ENCODE measurements at places on chromosomes 12 and 14. TPM values are rescaled to one million over a fixed set of nuclear protein-coding genes. Genes with fewer than 3 reads are reported as not detected.
A peak's percentile ranks its signal among the peaks of the same experiment; 100 is the strongest.

DNA sequence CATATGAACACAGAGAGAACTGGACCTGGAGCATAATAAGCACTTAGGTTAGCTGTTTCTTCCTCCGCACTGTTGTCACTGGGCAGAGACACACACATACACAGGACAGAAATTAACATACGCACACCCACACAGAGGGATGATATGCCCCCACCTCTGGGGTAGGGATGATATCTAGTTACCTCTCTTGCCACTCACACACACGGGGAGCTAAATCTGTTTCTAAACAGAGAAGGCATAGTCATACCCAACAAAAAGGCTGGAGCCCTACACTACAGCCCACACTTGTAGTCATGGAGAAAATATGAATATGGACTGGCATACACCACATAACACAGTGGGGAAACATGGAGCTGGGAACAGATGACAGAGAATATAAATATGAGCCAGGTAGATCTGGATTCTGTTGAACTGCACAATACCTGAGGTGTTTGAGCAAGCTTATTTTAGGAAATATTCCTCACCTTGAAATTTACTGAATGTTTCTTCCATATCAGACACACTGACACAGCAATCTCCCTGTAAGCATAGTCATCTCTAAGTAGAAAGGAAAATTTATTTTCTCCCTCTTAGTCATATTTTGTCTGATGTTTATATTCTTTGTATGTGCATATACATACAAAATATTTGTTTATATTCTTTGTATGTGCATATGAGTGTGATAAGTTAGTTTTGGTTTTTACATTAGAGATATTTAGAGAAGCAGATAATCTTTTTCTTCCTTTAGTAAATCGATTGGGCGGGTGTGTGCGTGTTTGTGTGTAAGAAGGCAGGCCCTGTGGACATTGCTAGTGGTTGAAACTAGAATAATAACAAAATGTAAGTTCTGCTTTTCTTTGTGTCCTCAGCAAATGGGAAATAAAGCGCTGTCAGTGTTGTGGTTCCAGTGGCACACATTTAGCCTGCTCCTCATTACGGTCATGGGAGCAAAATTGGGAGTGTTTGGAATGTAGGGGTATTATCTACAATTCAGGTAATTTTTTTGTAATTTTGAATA, 20.9 kb upstream of the SCFD1 start:
- no peak for DNase-seq

- DNase-seq: no peak
Observed at GRCh38 chr12:120363274-120363855, 5.6 kb downstream of the MSI1 start.

DNA sequence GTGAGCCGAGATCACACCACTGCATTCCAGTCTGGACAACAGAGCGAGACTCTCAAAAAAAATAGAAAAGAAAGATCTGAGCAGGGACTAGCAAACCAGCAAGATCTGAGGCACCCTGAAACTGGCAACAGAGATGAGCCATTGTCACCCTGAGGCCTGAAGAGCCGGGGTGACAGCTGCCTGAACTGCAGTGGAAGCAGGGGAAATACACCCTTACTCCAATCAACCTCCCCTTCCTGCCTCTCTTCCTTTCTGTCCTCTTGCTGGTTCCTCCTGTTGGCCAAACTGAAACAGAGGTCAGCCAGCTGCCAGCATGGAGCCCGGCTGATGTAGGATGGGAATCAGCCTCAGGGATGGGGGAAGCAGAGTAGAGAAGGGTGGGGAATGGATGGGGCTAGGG, 192.0 kb downstream of the CHST11 start:
- DNase-seq: no peak

- DNase-seq: no peak
Observed at GRCh38 chr12:124230117-124230757, 64.7 kb upstream of the RFLNA start.

DNA sequence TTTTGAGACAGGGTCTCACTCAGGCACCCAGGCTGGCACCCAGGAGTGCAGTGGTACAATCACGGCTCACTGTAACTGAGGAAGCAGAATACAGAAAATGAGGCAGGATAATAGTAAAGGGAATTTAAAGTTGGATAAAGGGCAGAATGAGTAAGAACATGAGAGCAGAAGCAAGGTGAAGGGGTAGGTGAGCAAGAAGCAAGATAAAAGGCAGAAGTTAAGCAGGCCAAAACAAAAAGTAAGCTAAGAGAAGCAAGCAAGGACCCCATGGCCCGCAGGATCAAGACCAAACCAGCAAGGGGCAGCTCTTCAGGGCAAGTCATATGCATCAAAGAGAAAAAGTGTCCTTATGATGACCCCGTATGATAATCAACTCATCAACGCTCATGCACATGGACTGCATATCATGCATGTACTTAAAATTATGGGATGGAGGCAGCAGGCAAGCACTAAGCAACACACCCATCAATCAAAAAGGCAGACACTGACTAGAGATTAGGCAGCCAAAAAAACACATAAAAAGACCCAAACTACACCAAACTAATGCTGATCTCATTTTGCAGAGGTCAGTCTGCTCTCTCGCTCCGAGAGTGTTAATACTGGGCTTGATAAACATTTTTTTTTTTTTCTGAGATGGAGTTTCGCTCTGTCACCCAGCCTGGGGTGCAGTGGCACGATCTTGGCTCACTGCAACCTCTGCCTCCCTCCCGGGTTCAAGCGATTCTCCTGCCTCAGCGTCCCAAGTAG, 11.6 kb downstream of the TIMELESS start:
- DNase-seq: no peak

GRCh38 chr12:18967814-18968213, 161.7 kb upstream of the PLEKHA5 start:
- no peak for DNase-seq

GRCh38 chr12:5070090-5070489, 26.4 kb downstream of the KCNA5 start:
- DNase-seq: no peak

DNA sequence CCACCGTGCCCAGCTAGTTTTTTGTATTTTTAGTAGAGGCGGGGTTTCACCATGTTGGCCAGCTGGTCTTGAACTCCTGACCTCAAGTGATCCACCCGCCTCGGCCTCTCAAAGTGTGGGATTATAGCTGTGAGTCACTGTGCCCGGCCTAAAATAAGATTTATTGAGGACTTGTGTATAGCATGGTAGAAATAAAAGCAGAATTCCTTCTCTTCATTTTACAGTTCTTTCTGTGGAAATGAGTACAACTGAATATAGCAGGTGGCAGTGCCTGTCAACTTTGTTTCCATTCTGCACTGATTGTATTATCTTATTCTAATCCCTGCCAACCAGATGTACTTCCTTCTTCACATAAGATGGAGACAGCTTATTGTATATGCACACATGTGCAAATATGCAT, 41.0 kb downstream of the DIP2B start:
- no peak for DNase-seq

DNA sequence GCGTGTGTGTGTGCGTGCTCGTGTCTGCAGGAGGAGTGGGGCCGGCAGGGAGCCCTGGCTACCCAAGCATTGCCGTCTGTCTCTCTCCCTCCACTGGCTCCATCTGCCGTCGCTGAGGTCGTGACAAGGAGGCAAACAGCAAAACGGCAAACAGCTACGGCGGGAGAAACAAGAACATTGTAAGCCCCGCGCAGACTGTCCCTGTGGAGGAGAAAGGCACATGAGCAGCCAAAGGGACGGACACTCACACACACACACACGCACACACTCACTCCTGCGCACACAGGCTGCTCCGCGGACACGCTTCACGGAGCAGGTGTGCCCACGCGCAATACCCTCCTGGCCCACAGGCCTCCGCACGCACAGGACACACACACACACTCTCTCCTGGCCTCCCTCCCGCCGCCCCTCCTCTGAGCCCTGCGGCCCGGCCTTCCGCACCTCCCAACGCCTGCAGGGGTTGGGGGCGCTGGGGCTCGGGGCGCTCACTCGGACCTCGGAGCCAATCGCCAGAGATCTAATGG, 905 bp downstream of the CISTR start:
- no peak for DNase-seq

GRCh38 chr14:50210074-50210473, 21.3 kb downstream of the SOS2 start:
- DNase-seq: no peak

DNA sequence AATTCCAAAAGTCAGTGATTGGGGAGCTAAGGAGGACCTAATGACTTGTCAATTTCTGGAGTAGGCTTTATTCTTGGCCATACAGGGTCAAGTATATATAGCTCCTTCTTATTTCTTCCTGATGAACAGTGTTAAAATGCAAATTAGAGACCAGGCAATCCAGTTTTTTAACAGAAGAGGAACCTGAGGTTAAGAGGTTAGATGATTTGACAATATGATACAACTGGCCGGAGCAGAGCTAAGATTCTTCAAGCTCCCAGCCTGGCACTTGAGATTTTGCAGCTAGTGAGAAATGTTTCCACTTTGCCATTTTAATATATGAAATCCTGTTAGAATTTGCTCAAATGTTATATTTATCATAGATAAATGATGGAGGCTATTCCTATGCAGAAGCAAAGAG, 204.0 kb downstream of the SSPN start:
- DNase-seq: no peak

- peak; percentile 78 for DNase-seq
Observed at GRCh38 chr12:106586803-106587684, 4.2 kb downstream of the RFX4 start.

DNA sequence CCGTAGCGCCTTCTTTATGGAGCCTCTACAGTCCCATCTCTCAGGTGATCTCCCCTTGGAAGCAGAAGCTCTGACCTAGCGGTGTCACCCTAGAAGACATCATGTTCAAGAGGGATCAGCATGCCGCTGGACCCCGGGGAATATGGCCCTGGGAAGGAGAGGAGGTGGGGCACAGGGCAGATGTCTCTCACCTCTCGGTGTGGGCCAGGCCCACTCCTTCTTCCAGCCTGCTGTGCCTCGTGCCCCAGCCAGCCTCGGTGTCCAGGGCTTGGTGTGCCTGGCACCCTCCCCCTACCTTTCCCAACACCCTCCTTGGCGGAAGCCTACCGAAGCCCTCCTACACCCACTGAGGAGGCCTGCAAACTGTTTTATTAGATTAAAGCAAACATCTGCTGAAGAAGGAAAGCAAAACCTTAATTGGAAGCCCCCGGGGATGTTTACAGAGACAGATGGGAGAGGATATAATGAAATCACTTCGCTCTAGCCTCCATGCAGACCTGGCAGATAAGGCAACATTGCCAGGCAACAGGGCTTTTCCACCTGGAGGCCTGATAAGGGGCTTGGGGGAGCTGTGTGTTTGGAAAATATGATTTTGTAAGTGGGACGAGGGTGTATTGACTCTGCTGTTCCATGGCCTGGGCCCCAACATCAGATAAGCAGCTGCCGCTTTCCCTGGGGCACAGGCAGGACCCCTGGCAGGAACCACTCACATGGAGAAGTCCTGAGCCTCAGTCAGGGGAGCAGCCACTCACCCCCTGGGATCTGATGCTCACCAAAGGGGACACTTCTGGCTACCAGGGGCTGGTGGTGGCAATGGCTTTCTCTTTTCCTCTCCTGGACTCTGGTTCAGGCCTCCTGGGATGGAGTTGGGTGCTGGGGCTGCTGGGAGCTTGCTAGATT, 5.7 kb upstream of the CHGA start:
- no peak for DNase-seq

DNA sequence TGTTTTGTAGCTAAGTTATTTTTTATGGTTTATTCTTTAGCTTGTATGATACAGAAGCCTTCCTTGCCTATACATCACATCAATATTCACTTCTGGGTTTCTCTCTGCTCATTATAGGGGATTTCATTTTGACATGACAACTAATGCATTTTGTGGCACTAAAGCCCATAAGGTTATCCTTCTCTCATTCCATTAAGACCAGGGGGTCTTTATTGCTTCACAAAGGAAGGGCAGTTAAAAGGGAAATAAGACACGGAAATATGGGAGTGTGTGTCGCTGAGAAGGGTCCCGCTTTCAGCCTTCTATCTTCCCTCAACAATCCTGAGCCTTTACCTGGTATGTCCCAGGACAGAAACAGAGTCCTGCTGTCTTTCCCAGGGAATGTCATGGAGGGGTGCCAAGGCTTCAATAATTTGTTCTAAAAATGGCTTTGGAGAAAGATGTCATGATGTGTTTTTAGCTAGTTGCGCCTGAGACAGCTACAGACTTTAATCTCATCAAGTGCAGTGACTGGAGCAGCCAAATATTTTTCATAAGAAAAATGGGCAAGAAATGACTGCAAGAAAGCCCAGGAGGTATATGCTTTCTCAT, 1145.4 kb upstream of the TMEM132C start:
- DNase-seq: no peak

DNA sequence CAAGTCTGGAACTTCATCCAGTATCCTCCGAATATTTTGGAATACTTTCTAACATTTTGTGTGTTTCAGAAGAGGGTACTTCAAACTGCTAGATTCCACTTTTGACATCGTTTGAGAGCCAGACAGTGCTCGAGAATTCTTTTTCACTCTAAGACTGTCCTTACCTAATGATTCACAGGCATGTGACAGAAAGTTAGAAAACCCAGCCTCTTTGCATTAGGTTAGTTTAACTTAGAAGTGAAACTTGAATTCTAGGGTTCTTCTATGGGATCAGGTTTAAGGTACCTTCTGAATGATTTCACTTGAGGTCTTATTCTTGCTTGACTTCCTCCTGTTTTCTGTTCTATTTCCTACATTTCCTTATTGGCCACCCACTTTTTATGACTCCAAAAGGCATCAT, 431.8 kb downstream of the SLC6A15 start:
- no peak for DNase-seq

GRCh38 chr12:104358353-104359003, 54.9 kb downstream of the EID3 start:
- DNase-seq: peak; percentile 91

DNA sequence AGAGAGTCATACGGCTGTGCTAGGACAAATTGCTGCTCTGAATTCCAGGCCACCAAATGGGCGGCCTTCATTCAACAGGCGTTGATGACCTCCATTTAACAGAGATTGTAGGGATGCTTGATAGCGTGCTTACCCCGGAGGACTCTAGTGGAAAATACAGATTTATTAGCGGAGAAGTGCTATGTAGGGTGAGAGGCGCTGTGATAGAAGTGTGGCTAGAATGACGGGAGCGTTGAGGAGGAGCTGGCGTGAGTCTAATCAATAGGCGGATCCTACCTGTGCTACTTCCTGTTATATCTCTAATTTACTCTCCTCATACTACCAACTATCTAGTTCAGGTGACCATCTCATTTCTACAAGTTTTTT, 668 bp downstream of the MRPS35 start:
- DNase-seq: no peak

DNA sequence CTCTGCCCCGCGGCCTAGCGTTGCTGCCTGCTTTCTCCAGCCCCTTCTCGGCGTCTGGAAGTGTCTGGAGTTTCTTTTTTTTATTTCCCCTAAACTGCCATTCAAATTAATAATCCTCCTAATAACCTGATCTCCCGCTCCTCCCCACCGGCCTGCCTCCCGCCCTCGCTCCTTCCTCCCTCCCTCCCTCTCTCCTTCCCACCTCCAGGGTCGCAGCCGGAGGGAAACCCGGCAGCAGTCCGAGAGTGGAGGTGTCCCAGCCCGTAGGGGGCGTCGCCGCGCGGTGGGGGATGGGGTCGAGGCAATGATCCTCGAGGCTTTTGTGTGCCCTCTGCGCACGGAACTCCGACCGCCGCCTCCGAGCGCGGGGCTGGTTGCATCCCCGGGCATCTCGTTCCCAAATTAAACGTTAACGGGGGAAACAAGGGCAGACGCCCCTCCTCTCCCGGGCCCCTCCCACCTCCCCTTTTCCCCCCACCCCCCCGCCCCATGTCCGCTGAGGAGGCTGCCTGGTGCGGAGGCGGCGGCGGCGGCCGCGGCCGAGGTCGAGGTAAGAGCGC, 1.0 kb upstream of the SOCS2 start:
- no peak for DNase-seq

DUSP6 gene
- total RNA-seq: 108 TPM

ACSM4 gene
- total RNA-seq: not detected

FLVCR2 gene
- total RNA-seq: 2.5 TPM

SPATS2 gene
- total RNA-seq: 10.6 TPM

RFX4 gene
- not detected for total RNA-seq

CIROP gene
- not detected for total RNA-seq

TAMALIN gene
- total RNA-seq: 17.7 TPM

OLR1 gene
- total RNA-seq: 0.40 TPM
